Naive B cell (primary cell): ENCODE measurements at places on chromosomes 16 and 17.

DNA sequence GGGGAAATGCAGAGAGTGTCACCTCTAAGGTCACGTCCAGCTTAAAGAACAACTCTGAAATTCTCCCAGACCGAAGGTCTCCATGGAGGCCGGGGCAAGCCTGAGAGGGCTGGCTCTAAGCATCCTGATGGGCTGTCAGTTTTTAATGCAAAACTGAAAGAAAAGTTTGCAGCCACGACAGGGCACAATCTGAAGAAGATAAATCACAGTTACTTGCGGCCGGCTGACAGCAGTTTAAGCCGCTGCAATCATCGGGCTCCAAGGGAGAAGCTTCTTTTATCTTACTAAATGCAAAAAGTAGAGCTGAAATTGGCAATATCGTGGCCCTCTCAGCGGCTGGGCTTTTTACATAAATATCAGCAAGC, 168.8 kb downstream of the CYLD start:
- H3K4me3 ChIP-seq: no peak overlapping the region
- peaks cover 4% of the 10 kb centered on the region for H3K4me1 ChIP-seq
- no peak overlapping the region for H3K27ac ChIP-seq
- DNase-seq: no peak

- H3K4me1 ChIP-seq: peaks cover 4% of the 10 kb centered on the region
- peaks cover 7% of the 10 kb centered on the region for H3K27me3 ChIP-seq
- H3K4me3 ChIP-seq: peak within 1 kb of the TSS; percentile 59
Measured at GRCh38 chr17:10198509-10199249, at the start of gene GAS7. Gene GAS7 (minus strand): TSS chr17:10198606.

GRCh38 chr17:59371416-59372100, 40.1 kb downstream of the YPEL2 start:
- no peak for DNase-seq
- H3K4me3 ChIP-seq: peak overlapping the region; percentile 83
- no peaks in the 10 kb centered on the region for H3K27me3 ChIP-seq
- peaks cover 94% of the 10 kb centered on the region for H3K4me1 ChIP-seq

- no peaks in the 10 kb centered on the region for H3K4me1 ChIP-seq
- no peak overlapping the region for H3K4me3 ChIP-seq
- H3K27ac ChIP-seq: no peak overlapping the region
- H3K27me3 ChIP-seq: no peaks in the 10 kb centered on the region
- DNase-seq: no peak
Measured at GRCh38 chr17:78019367-78019975, 61.0 kb downstream of the TNRC6C start.
